ENCODE measurements at places on chromosomes 5 and 9. TPM values are rescaled to one million over a fixed set of nuclear protein-coding genes. Genes with fewer than 3 reads are reported as not detected.

Gene BAAT
- 0.33 TPM for polyA plus RNA-seq

Gene TLX3
- polyA plus RNA-seq = 12.0 TPM

Gene SPAG8
- 16.5 TPM for polyA plus RNA-seq

Gene CDC25C
- polyA plus RNA-seq = 4.2 TPM

All from spinal cord (tissue), 10 donors.